ENCODE measurements at places on chromosomes 16 and 17.
A peak's percentile ranks its signal among the peaks of the same experiment; 100 is the strongest.

DNA sequence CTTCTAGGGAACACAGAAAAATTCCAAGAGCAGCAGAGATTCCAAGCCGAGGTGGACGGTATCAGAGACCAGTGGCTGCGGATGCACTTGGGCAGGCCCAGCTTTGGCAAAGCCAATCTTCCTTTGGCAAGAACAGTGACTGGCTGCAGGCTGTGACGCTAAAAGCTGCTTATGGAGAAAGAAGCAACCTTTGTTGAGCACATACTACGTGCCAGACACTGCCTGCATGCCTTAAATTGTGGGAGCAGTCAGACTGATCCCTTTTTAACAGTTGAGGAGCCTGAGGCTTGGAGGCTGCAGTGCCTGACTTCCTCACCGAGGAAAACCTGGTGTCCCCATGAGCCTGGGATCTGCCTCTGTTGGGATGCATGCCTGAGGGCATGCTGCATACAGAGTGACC is 69.0 kb upstream of the AMZ2 start:
- no peak for DNase-seq

DNA sequence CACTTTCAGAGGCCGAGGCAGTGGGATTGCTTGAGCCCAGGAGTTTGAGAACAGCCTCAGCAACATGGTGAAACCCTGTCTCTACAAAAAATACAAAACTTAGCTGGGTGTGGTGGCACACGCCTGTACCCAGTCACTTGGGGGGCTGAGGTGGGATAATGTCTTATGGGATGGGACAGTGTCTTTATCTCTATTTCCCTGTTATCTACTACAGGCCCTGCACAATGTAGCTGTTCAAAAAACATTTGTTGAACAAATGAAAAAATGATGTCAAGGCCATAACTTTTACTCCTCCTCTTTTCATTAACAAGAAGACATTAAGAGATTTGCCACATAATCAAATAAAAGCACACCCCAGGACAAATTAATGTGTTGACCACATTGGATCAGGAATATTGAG is 13.8 kb downstream of the TUBG1 start:
- DNase-seq = no peak

DNA sequence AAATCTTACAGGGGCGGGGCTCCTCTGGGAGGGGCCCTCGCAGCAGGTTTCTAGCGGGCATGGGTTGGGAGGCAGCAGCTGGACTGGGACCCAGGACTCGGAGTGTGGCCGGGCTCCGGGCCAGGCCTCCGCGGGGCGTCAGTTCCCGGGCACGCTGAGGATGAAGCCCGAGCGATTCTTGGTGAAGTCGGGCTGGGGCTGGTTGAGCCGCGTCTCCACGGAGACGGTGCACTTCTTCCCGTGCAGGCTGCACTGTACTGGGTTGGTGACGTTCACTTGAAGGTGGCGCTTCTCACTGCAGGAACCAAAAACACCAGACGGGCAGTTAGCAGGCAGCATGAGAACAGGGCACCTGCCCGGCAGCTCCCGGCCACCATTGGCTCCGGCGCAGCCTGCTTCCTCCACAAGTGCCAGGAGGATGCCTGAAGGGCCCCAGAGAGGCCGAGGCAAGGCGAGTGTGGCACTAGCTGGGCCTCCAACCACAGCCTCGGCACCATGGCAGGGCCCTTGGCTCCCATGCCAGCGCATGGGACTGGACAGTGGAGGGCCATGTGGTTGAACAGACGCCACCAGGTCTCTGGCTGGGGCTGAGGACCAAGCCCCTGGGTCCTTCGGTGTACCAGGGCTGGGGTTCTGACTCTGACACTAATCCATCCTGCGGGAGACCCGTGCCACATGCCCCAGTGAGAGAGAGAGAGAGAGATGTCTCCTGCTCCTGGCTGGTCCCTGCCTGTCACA is 8.0 kb downstream of the CDK5R1 start:
- no peak for DNase-seq

DNA sequence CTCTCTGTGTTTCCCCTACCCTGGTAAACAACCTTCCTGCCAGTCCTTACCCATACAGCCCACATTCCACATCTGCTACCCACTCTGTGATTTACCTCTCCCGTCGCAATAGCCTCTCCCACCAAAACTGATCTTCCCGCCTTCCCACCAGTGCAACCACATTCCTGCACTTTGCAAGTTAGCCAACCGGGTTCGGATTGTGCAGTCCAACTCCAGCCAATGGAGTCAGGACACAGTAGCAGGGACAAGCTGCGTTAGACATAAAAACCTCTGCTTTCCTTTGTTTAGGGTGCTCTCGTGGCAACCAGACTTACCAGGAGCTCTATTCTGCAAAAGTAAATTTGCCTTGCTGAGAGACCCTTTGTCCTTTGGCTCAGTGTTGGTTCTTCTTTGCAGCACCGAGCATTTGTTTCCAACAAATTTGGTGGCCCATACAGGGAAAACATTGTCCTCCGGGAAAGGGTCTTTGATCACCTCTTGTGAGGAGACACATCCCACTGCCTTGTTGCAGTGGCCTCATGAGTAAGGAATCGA is 1.4 kb downstream of the HPR start:
- no peak for DNase-seq

- peak; percentile 48 for DNase-seq
Measured at GRCh38 chr16:85310868-85311585, 198.8 kb upstream of the CIBAR2 start.

DNA sequence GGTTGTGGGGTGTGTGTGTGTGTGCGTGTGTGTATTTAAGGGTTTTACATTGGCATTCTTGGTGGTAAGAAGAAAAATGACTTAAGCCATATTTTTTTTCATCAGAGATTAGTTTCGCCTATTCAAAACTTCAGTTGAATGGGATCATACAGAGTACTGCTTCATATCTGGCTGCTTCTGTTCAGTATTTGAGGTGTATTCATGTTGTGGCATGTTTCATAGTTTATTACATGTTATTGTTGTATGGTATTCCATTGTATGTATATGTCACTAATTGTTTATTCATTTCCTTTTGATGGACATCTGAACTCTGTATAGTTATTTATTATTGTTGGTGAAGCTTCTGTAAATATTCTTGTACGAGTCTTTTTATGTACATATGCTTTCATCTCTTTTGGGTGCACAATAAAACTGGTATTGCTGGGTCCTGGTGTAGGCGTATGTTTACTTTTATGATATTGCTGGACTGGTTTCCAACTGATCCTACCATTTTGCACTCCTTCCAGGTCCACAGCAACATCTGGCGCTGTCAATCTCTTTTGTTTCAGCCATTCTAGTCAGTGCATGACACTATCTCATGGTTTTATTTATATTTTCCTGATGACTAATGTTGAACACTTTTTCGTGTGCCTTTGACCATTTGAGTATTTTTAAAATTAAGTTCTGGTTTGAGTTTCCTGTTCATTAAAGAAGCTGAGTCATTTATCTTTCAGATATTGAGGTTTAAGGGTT is 77.4 kb upstream of the MAF start:
- no peak for DNase-seq

DNA sequence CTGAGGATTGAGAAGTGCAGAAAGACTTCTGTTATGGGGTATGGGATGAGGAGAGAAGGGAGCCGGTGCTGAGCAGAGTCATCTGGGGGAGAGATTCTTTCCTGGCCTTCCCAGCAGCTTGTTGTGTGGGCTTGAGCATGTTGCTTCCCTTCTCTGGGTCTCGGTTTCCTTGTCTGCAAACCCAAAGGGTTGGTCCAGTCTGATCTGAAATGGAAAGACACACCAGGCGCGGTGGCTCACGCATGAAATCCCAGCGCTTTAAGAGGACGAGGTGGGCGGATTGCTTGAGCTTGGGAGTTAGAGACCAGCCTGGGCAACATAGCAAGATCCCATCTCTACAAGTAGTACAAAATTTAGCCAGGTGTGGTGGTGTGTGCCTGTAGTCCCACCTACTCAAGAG is 6.0 kb downstream of the SOCS3 start:
- no peak for DNase-seq

DNA sequence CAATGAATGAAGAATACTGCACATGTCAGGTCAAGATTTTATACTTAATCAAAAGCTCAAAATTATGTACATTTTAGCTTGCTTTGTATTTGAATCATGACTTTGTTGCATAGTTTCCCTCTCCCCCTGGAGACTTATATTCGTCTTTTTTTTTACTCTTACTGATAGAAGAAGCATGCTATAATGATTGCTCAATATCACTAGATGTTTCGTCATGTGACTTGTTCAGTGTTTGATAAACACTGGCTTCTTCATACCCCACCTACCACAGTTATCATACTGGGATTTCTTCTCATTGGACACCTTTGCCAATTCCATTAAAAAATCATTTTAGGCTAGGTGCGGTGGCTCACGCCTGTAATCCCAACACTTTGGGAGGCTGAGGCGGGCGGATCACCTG is 148.7 kb downstream of the FTO start:
- no peak for DNase-seq

GRCh38 chr16:49019081-49019633 is 262.5 kb downstream of the CBLN1 start:
- DNase-seq = no peak

DNA sequence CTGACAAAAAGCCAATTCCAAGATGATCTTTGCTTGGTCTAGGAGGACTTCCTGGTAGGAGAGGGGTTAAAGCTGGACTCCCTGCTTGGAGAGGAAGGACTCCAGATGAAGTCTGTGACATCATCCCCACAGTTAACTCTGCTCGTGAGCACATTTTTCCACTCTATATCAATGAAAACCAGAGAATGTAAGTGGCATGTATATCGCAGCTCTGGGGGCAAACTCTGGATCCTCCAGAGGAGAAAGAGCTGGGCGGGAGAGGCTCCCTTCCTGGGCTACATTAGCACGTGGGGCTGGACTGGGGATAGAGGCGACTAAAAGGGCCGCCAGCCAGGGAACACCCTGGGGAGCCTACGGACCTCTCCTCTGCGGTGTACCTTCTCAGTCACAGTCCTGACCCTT is 34.1 kb downstream of the HIC1 start:
- no peak for DNase-seq

DNA sequence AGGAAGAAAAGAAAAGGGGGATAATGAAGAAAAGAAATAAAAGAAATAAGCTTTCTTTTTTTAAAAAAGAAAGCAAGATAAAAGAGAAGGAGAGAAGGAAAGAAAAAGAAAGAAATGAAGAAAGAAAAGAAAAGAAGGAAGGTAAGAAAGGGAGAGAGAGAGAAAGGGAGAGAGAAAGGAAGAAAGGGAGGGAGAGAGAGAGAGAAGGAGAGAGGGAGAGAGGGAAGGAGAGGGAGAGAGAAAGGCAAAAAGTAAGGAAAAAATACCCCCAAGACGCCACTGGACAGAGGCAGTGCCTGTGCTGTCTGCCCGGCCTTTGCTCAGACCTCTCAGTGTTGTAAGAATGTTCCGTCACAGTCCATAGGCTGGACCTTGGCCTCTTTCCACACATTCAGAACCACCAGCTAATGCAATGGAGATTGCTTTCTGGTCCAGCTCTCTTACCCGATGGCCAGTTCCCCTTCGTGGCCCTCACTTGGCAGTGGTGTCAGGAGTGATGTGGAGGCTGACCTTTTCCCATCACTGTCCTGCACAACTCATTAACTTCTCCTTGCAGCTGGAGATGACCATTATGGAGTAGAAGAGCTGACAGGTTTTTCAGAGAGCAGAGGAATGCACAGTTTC is 14.3 kb upstream of the HNF1B start:
- no peak for DNase-seq

- peak; percentile 99 for DNase-seq
Measured at GRCh38 chr17:7214300-7215135, 5.1 kb downstream of the DLG4 start.

DNA sequence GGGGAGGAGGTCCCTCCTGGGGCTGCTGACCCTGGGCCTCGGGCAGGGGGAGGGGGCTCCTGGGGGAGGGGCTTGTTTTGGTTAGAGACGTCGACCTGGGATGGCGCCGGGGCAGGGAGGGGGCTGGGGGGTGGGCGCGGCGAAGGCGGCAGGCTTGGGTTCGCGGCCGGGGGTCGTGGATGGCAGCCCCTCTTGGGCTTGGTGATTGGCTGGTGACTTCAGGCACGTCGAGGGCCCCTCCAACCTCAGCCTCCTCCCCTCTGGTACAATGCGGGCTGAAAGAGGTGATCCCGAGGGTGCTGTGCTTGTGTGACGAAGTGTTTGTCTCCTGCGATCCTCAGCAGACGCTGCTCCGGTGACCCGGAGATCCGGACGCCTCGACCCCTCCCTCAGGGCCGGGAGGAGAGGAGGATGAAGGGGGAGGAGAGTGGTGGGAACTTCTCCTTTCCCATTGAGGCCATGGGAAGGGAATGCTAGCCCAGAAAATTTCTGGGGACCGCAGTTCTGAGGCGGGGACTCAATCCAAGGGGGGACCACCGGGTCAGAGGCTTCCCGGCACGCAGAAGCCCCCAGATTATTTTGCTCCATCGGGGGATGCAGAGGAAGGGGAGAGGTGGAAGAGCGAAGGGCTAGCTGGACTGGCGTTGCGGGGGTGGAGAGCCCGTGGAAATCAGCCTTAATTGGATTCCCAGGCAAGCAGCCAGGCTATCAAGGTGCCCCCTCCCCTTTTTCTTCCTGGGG is 43.9 kb downstream of the RAI1 start:
- no peak for DNase-seq

DNA sequence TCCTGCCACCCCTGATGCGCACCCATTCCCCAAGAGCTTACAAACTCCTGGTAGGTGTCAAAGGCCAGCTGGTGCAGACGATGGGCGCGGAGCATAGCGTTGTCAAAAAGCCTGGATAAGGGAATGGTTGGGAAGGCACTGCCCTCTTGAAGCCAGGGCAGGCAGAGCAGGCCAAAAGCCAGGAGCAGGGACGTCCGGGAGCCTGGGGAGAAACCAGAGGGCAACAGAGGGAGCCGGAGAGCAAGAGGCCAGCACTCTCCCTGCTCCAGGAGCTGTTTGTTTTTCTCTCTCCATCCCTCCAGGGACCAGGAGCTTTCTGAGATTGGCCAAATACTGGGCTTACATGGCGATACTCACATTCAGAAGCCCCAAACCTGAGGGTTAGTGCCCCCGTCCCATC is 334 bp downstream of the GH1 start:
- no peak for DNase-seq

- no peak for DNase-seq
Measured at GRCh38 chr16:4508806-4509205, 29.8 kb downstream of the CDIP1 start.

DNA sequence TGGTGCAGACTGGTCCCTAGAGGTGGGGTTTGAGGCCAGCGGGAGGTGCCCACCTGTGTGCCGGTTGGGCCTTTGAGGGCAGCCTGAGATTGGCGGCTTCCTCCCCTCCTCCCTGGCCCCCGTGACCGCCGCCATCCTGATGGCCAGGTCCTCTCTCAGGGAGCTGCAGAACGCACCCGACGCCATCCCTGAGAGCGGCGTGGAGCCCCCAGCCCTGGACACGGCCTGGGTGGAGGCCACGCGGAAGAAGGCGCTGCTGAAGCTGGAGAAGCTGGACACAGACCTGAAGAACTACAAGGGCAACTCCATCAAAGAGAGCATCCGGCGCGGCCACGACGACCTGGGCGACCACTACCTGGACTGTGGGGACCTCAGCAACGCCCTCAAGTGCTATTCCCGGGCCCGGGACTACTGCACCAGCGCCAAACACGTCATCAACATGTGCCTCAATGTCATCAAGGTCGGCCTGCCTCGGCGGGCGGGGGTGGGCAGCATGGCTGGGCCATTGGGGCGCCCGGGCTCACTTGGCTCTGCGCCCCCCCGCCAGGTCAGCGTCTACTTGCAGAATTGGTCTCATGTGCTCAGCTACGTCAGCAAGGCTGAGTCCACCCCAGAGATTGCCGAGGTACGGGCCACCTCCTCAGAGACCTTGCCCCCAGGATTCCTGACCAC is 2.8 kb downstream of the GPS1 start:
- no peak for DNase-seq

Measured in CD4-positive, alpha-beta T cell treated with Interleukin-6 at 100 ng/mL for 8 hours (primary cell).